NCI-H187 (cell line): ENCODE measurements at places on chromosomes 3 and 15.

DNA sequence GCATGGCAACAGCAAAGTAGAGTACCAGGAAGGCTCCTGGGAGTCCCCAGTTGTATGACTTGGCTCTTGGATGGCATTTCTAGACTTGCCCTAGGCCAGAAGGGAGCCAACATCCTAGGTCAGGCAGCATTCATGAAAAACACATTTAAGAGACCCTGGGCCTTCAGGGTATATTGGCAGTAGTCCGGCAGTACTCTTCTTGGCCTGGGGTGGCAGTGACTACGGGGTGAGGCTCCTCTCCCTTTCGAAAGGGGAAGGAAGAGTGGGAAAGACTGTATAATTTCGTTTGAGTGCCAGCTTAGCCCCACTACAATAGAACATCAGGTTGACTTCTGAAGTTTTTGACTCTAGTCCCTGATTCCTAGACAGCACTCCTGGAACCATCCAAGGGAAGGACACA, 136.4 kb downstream of the ZIC4 start:
- DNase-seq = no peak

- no peak for DNase-seq
These were observed 28.4 kb upstream of the IFT57 start for GRCh38 chr3:108250626-108251025.

GRCh38 chr3:188465311-188465710, 311.4 kb downstream of the LPP start:
- DNase-seq = no peak

DNA sequence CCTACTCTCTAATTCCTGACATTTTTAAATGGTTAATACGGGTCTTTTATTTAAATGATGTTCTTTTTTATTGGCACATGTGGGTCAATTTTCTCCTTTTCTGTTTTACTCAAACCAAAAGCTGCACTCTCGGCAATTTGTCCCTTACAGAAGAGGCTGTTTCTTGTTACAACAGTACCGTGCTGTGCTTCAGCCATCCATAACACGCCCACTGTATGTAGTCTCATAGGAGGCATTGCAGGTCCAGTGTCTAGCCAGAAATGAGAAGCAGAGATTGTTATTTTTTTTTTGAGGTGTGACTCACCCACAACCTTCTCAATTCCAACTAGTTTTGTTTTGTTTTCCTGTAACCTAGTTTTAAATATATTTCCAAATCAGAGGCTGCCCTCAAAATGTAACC, 164.6 kb downstream of the GMNC start:
- DNase-seq = no peak

GRCh38 chr15:55514414-55514850, 6.4 kb upstream of the DNAAF4 start:
- no peak for DNase-seq

DNA sequence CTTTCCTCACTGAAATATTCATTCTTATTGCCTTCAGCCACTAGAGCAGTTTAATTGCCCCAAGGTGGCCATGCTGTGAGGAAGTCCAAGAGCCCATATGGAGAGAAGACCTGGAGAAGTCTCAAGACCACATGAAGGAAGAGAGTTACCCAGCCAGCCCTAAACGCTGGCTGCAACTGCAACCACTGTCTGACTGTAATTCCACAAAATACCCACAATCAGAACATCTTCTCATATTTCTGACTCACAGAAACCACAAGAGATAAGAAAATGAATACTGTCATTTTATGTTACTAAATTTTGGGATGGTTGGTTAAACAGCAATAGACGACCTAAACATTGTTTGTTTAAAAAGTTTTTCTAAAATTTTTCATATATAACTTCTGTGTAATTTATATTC, 14.7 kb upstream of the SST start:
- no peak for DNase-seq

DNA sequence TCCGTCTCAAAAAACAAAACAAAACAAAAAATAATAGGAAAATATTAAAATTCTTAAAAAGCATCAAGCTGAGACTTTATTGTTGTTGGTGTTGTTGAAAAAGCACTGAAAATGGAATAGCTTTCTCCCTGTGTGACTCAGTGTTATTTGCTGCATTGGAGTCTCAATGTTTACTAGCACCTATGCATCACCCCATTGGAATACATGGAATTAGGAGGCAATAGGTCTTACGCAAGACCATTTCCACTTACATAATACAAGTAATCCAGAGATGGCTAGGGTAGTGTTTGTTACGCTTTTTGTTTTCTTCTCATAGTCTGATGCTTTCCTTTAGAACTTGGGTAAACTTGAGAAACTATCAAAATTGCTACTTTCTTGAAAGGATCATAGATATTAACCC, 15.2 kb downstream of the GXYLT2 start:
- DNase-seq = no peak

GRCh38 chr3:45479621-45480035, 91.3 kb downstream of the LARS2 start:
- no peak for DNase-seq

DNA sequence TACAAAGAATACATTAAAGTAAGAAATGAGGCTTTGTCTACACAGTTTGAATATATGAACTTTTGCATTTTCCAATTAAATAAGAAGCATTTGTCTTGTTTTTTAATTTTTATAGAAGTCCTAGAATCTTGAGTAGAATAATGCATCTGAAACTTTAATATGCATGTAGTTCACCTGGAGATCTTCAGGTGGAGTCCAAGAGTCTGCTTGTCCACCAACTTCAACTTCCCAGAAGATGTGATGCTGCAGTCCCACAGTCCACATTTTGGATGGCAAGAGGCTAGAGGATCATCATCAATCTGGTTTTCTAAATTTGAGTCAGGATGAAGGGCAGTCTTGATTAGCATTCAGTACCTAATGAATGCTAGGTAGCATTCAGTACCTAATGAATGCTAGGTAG, 357.6 kb upstream of the SOX2 start:
- DNase-seq = no peak
